ENCODE measurements at places on chromosomes 13 and 19.

DNA sequence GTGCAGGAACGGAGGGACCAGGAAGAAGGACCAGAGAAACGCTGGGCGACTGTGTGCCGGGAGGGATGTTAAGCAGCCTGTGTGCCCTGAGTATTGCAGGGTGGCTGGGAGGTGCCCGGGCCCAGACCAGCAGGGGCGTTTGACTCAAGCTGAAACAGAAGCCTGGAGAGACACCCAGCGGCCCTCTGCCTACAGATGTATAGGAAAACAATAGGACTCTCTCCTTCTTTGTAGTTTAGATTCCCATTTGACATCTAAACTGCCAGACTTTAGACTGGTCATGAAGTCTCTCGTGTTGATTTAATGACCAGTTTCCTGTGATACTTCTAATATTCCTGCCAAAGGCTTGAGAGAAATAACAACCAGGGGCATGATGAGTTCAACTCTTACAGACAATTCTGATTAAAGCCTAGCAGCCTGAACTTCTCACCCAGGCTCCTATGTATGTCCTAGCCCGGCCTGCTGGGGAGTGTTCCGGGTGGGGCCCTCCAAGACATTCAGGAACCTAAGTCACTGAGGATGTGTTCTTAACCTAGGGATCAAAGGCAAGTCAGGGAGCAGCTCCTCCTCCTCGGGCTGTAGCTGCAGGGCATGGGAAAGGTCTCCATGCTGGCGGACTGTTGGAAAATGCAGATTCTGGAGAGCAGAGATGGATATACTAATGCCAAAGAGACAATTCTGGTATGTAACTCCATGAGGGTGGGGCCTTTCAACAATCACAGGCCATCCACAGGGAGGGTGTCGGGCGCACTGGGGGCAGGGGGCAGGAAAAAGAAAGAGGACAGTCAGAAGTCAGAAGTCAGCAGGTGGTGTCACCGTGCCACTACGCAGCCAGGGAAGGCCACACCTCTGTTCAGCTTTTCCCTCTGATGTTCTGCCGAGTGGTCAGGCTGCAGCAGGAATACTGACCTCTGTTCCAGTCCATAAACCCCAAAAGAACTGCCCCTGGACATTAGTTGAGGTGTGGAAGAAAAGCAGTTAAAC is 131.8 kb downstream of the STARD13 start:
- DNase-seq: peak; percentile 63

DNA sequence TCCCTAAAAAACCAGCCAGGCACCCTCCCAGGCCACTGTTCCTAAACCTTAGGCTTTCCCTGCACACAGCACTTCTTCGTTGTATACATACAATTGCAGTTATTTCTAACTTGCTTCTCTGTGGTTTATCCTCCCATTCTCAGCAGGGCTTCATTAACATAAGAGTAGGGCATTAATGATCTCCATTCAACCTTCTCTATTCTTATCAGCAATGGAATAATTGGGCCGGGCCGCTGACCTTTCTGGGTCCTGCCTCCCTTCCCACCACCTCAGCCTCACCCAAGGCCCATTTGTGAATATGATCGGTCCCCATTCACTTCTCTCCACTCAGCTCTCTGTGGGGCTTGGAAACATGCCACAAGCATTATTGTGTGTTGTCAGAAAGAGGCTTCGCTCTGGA is 184.2 kb downstream of the SUCLA2 start:
- no peak for DNase-seq

DNA sequence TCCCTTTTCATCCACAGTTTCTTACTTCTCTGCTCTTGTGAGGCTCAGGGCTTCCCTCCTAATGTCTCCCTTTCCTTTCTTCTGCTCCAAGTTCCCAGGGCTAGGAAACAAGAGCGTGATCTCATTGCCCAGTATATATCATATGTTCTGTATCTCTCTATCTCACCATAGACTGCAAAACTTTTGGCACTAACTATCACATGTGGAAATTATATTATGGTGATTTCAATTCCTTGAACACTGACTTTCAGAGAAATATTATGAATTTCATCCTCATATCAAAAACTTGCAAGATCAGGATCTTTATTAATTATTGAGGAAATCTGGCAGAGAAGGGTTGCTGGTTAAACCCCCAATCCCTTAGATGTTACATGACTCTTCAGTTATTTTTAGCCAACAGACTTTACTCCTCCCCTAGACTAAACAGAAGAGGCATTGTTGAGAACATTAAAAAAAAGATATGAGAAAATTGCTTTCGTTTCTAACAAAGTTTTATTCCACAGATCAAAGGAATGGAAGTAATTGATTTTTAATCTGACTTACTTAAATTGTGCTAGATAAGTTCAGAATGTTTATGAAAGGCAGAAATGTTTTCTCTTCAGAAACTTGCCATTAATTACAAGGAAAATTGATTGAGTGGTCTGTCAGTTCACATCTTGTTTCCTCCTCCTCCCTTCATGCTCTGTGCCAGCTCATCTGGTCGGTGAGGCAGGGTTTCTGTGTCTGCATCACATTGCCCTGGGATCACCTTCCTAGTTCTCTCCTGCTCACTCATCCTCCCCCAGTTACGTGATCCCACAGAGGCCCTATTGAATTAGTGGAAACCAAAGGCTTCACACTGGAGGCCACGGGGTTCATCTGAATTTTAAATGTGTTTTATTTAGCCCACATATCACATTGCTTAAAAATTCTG is 378.5 kb downstream of the LMO7 start:
- DNase-seq: peak; percentile 30

GRCh38 chr13:90757127-90757680 is 590.3 kb upstream of the MIR17HG start:
- DNase-seq: no peak

DNA sequence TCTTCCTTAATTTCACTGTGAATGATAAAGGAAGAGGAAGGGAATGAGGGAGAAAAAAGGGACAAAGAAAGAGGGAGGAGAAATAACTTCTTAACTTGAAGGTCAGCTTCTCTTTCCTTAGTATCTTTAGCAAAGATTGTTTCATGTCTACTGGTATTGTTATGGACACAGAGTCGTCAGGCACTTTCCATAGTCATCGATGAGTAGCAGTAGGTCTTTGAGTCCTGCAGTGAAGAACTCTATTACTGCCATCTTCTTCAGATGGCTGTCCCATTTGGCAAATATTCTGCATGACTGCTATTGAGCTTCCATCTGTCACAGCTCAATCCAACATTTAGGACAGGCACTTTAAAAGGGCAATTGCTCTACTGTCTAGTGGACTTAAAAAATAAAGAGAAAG is 2463.1 kb downstream of the PCDH9 start:
- DNase-seq: no peak

GRCh38 chr19:51089786-51090185 is 7.1 kb upstream of the KLK14 start:
- no peak for DNase-seq

DNA sequence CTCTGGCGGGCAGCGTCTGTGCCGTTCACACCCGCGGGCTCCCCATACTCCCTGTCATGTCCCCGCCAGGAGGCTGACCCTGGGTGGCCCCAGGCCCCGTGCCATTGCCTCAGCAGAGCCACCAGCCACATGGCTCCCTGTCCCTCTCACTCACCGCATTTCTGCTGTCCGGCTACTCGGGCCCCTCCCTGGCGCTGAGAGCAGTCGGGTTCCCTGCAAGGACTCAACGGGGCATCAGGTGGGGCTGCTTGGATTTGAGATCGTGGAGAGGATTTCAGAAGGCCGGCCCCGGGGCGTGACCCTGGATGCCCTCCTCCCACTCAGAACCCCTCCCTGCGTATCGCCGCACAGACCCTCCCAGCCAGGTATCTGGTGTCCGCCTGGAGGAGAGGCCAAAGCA is 142.1 kb downstream of the KDM4B start:
- no peak for DNase-seq

- peak; percentile 87 for DNase-seq
These were observed at the start of gene WDR18 for GRCh38 chr19:984165-984967. Gene WDR18, plus strand, starts transcription at chr19:984345. Its CDS starts 9 bp downstream, at chr19:984354.

DNA sequence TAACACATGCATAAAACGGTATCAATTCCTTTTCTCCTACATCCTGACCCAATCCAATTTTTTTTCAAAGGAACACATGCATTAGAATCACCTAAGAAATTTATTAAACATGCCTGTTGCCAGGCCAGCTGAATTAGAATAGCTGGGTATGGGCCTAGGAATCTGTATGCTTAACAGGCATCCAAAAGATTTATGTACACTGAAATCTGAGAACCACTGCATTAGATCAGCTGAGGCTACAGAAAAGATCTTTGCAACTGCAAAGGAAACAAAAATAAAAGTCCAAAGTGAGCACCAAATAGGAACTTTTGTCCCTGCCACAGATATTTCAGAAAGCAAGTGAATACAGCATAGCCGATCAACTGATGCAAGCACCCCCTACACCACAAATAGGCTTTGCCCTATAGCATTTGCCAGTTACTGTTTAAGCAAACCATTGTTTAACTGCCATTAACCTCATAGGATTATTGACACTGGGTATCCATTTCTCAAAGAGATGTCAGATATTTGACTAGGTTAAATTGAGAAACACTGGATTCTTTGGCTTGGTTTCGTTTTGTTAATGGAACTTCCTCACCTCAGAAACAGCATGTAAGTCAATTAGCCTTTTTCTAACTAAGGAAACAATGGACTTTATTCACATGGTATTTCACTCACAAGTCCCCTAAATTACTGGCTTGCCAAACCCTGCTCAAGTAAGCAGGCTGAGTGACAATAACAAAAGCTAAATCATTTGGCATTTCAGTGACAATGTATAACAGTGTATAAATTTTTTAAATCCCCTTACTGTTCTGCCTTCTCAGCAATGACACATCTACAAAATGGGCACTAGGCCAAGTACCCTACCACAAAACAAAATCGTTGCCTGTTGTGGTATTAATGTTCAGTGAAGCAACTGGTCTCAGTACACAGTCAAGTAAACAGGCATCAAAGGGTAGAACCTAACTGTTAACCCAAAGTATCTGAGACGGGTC is 67.8 kb downstream of the SUCLA2 start:
- DNase-seq: peak; percentile 12

DNA sequence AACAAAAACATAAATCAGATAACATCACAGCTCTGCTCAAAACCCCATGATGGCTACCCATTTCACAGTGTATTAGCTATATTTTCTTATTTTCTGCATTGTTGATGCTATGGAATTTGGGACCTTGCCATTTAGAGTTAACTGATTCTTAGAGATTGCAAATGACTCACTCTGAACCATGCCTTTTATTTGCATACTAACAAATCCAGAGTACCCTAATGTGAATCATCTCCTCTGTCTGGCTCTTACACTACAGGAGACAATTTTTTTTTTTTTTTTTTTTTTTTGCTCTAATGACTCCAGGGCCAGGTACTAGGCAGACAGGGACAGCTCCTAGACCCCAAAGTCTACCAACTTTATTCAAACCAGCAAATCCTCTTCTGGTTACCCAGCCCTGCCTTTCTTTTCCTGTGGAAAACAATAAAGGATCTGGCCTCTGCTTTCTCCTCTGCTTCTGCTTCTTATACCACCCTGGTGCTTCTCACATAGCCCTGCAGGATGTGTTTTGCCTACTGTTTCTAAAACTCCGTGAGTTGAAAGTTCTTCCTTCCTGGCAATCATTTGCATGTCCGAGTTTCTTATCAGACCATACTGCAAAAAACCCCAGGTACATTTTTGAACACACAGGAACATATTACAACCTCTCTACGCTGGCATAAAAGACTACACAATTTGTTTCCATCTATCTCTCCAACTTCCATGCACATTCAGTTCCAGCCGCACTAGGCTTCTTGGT is 10.6 kb upstream of the ZNF460 start:
- peak; percentile 72 for DNase-seq

GRCh38 chr19:46759817-46760333 is 13.6 kb upstream of the STRN4 start:
- peak; percentile 75 for DNase-seq

DNA sequence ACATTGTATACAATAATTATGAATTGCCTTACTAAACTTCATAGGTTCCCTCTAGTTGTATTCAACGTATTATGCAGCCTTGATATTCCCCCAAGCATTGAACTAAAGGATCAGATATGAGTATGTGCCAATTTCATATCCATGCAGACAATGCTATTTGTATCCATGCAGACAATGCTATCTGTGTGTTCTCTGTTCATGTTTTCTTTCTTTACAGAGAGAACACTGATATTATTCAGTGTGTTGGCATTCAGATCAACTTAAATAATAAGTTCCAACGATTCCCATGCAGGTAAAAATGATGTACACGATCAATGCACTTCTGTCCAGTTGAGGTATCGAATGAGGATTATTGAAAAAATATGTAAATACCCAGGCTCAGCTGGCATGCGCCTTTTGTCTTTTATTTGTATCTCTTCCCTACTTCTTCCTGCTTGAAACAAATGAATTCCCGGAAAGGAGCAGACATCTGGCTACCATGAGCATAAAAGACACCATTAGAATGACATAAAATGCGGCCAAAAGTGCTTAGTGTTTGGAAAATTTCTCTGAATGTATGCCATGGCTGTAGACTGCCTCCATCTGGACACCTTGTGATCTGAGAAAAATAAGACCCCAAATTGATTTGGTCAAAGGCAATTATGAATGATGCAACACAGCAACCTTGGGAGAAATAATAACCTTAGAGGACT is 731.5 kb downstream of the SLITRK1 start:
- DNase-seq: no peak

- DNase-seq: peak; percentile 87
These were observed 69.8 kb upstream of the STARD13 start for GRCh38 chr13:33355201-33355895.

DNA sequence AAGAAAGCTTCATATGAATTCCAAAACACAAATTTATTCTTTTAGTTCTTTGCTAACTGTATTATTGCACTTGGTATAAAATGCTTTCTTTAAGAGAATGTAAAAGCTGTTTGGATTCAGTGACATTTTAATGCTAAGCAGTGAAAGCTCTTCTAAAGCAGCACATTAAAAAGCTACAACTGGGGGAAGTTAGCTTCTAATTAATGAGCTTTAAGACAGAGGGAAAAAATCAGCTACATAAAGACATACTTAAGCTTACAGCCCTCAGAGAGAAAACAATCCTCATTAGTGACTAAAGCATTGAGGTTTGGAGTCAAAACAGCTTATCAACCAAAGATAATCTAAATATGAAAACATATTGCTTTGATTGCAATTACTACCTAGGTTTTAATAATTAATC is 1222.2 kb upstream of the SPRY2 start:
- DNase-seq: no peak

DNA sequence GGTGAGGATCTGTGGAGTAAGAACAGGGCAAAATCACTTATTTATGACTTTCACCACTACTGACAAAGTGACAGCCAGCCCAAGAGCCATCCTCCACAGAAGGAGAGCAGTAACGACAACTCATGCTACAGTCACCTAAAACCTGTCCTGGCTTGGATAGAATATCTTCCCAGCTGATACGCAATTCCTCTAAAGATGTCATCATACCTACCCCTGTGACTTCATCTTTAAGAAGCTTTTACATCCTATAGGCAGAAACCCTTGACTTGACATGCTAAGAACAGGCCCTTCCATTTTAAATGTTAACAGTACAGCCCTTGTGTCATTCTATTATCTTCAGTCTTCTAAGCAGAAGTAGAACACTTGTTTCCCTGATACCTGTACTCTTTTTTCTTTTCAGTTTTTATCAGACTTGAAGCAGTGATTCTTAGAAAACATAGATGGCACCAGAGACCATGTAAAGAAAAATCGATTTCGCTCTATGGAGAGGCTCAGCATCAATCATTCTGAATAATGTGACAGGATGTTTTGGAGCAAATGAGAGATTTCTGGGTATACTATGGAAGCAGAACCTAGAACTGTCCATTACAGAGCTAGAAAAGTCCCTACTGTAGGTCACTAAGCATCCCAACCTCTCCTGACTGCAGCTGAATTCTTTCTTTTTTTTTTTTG is 20.1 kb downstream of the STOML3 start:
- DNase-seq: no peak

- DNase-seq: no peak
These were observed 22.7 kb downstream of the TFDP1 start for GRCh38 chr13:113607056-113607888.

All from fibroblast of pulmonary artery (primary cell).